Esophagus mucosa (tissue), 1 donor: ENCODE measurements at places on chromosomes 12 and 14. TPM values are rescaled to one million over a fixed set of nuclear protein-coding genes. Genes with fewer than 3 reads are reported as not detected.

- ATAC-seq, result no peak
Observed at GRCh38 chr14:67251573-67252226, 10.5 kb downstream of the PALS1 start.

DNA sequence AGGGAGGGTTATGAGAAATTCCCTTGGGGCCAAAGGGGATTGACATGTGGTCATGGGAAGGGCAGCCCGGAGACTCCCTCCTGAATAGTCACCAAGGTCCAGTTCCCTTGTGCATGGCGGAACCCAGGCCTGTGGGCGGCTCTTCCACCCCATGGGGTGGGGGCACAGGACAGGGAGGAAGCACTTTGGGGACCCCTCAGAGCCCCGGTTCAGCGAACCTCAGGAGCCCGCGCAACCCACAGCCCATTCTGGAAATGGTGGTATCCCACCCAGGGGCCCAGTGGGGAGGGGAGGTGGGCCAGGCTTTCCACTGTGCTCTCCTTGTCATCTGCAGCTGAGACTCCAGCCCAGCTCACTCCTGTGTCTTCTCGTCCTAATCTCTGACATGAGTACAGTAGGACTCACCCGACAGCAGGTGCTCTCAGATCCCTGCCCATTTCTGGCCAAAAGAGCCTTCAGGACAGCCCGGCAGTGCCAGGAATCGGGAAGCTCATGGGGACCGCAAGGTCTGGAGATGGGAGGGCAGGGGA is 255.2 kb upstream of the SFSWAP start:
- no peak for ATAC-seq

GRCh38 chr14:80669426-80669825 is 272.1 kb downstream of the CEP128 start:
- no peak for ATAC-seq

GRCh38 chr14:77170045-77170444 is 11.6 kb upstream of the TMEM63C start:
- ATAC-seq, result no peak

- ATAC-seq, result no peak
Observed at GRCh38 chr14:80637756-80638619, 303.6 kb downstream of the CEP128 start.

DNA sequence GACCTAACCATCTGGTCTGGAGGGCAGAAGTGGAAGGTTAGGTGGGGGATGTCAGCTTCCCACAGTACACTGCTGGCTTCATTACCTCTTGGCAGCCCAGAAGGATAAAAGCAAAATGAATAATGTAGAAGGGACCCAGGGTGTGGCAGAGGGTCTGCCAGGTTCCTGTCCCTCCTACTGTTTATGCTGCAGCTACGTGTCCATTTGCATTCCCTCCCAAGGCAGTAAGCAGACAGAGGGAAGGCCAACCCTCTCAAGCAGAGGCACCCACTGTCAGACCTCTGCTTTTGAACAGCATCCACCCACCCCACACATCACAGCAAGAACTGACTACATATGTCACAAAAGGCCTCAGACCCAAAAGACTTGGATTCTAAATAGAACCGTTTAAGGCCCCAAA is 19.4 kb downstream of the MAX start:
- ATAC-seq, result no peak

DNA sequence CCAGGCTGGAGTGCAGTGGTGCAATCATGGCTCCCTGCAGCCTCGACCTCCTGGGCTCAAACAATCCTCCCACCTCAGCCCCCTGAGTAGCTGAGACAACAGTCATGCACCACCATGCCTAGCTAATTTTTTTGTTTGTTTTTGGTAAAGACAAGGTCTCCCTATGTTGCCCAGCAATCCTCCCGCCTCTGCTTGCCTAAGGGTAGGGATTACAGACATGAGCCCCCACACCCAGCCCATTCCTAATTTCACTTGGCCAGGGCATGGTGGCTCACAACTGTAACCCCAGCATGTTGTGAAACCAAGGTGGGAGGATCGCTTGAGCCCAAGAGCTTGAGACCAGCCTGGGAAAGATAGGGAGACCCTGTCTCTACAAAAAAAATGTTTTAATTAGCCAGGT is 9.1 kb downstream of the DAD1 start:
- ATAC-seq, result no peak

GRCh38 chr14:74313601-74314000 is 10.9 kb upstream of the ABCD4 start:
- ATAC-seq, result no peak

DNA sequence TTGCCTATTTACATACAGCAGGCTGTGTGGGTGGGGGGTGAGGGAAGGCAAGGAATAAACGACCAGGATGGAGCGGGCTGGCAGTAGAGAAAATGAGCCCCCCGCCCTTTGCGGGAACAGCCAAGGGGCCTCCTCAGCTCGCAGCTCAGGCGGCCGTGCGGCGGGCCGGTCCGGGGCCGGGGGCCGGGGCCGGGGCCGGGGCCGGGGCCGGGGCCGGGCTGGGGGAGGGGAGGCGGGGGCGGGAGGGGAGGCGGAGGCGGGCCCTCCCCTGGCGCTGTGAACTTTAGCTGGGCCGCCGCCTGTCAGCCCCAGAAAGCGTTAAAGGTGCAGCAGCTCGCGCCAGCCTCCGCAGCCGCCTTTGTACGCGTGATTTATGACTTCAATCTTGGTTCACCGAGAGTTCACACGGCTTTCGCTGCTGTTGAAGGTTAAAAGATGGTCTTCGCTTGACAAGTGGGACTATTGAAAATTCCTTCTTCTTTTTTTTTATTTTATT is 28.8 kb downstream of the HOXC4 start:
- ATAC-seq, result no peak

DNA sequence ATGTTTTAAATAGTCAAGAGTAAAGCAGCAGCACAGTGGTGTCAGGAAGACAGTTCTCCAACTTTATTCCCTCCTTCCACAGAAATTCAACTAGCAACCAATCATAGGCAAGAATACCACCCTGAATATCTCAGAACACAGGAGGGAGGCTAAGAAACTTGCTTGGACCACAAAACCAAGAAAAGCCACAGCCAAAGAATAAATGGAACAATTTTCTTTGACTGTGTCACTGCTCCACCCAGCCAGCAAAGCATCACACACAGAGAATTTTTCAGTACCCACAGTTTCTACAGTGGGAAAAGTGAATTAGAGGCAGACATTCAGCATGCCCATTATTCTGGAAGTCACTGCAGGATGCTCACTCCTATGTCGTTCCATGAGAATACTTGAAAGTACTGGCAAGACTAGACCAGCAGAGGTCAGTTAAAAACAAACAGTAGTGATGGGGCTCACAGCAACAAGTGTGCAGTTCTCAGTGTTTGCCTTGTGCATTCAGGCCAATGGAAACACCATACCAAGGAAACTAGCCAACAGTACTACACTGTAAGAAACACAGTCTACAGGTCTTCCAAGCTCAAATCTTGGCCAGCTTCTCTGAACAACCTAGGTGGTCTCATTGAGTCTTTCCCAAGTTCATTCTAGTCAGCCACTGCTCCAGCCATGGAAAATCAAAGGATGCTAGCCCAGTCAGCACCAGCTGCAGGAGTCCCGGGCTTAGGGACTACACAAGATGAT is 56.8 kb upstream of the FOXG1 start:
- ATAC-seq, result no peak

- ATAC-seq, result peak; percentile 56
Observed at GRCh38 chr12:153080-153746, 60.7 kb downstream of the SLC6A12 start.

RNU4-1 gene
- 20,765 TPM for total RNA-seq

C1S gene
- total RNA-seq, result 36.5 TPM
